ENCODE measurements at places on chromosomes 6 and 20.

GRCh38 chr6:38387971-38388370, 251.8 kb downstream of the BTBD9 start:
- DNase-seq = no peak

- DNase-seq = no peak
Observed at GRCh38 chr6:140620496-140620895, 1246.0 kb upstream of the CITED2 start.

- no peak for DNase-seq
Observed at GRCh38 chr20:23084845-23085365, 1.2 kb downstream of the CD93 start.

GRCh38 chr6:54473328-54473727, 165.1 kb downstream of the TINAG start:
- DNase-seq = no peak

DNA sequence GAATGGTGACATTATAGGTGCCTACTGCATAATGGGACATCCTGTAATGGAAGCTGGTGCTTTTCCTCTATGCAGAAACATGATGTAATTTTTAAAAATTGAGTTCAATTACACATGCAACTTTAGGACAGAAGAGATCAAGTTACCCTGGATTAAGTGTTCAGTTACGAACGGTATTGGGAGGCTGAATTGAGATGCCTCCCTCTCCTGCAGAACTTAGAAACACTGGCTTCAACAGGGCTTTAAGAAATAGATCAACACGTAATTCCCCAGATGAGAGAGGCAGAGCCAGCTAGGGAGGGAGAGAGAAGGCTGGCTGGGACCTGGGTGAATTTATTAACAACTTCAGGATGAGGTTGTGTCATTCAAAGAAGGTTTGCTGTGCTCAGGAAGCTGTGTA, 232.8 kb downstream of the CDH26 start:
- DNase-seq = no peak

DNA sequence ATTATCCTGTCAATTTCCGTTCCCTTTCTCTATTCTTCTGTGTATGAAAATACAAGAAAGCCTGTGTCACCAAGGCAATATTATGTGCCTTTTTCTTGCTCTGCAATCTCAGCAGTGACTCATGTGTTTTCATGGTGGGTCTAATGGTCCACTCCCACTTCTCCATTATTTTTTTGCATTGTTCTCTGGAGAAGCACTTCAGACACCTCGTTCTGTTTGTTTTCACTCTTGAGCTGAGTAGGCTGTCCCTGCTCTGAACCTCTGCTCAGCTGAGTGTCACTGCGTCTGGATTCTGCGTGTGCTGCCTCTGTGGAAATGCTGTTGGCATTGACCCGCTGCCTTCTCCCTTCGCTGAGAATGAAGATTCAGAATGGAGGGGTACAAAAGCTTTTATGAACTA, 230.6 kb downstream of the TMEM242 start:
- no peak for DNase-seq

DNA sequence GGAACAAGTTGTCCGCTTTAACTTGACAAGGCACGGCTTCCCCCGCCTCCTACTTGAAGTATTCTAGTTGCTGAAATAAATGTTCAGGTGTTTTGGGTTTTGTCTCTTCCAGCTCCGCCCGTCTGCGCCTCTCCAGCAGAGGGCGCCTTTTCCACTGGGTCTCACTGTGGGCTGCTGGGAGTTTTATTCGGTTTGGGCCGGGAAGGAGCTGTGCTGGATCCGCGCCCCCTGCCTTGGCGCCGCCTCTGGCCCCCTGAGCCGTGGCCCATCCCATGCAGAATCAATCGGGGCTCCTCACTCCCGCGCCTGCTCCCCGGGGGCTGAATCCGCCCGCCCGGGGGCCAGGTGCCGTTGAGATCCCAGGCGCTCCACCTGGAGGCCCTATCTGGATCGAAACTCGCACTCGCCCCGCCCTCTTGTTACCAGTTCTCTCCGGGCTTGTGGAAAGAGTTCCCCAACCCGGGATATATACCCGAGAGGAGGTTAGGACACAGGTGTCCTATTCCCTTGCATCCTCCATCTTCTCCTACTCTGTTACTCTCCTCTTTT, 51.0 kb upstream of the TCF21 start:
- DNase-seq = no peak

- no peak for DNase-seq
Observed at GRCh38 chr6:165967810-165968407, 199.7 kb downstream of the TBXT start.

DNA sequence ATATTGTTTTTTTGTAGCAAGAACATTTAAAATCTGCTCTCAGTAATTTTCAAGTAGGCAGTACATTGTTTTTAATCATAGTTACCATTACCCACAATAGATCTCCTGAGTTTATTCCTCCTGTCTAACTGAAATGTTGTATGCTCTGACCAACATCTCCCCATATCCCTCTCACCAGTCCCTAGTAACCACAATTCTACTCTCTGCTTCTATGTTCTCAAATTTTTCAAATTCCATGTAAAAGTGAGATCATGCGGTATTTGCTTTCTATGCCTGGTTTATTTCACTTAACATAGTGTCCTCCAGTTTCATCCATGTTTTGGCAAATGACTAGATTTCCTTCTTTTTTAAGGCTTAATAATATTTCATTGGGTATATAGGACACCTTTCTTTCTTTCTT, 300.5 kb downstream of the KCNQ5 start:
- DNase-seq = no peak

- DNase-seq = no peak
Observed at GRCh38 chr6:86723729-86724128, 213.6 kb upstream of the HTR1E start.

DNA sequence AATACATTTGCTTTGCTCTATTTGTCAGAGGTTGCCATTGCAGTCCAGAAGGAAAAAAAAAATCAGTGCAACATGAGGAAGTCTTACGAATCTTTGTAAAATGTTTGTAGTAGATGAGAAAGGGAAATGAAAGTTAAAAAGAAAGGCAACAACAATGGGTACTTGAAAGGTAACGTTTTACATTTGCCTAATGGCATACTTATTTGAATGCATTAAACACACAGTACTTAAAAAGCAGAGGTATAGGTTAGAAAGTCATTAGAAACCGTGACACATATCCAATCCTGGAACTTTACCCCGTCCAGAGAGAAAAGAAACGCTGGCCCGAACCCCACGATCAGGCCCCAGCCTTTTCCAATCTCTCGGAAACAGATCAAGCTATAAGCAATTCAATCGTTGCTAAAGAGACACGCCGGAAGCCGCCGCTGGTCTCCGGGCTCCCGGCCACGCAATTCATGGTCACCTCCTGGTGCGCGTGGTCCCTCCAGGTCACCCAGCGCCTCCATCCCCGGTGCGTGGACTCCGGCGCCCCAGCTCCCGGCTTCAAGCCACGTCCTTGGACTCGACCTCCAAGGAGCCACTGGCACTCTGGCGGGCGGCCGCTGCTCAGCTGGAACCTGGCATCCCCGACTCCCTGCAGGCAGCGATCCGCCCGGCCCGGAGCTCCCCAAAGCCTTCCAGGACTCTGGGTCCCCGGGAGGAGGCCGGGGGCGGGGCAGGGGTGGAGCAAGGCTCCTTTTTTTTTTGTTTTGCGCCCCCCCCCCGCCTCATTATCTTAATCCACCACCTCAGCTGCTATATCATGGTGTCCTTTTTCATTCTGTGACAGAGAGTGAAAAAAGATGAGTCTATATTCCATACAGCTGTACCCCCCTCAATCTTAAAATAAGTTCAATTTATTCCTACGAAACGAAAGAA, at the start of gene SLC18B1:
Gene SLC18B1 (minus strand): TSS at position 687 of the 918 bp plus-strand sequence. CDS start 181 bp downstream, at position 506.
- no peak for DNase-seq

DNA sequence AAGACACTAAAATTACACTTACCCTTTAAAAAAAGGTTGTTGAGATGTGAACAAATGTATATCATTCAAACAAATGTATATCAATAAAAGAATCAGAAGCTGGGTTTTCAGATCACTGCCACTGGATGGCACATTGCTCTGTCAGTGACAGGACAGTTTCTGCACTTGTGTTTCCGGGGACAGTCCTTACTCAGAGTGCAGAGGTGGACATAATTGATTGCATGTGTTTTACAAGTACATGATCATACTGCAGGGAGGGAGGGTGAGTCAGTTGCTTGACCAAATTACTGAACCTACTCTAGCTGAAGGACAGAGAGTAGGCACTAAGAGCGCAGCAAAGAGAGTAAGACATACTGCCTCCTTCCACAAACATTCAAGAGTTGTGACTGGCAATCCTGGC, 302.3 kb downstream of the TENT5A start:
- no peak for DNase-seq

- no peak for DNase-seq
Observed at GRCh38 chr6:35718911-35719381, 17.9 kb upstream of the ARMC12 start.

DNA sequence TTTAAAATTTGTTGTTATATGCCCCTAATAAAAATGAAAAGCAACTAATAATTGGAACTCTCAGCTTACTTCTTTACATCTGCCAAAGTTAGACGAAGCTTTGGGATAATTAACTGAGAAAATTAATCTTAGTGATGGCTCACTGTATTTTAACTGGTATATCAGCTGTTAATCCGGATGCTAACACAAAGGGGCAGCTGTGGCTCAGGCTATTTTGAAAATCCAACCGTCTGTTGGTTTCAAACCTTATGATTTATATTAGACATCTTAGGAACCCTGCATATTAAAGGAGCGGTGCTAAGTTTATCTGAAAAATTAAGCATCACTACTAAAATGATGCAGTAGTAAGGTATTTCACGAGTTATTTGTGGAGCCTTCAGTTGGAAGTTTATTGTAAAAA, 96.6 kb downstream of the AKAP7 start:
- no peak for DNase-seq

GRCh38 chr20:19771031-19771430, 13.0 kb downstream of the RIN2 start:
- DNase-seq = no peak
